NCI-H510A (cell line): ENCODE measurements at places on chromosomes 11 and 22.

DNA sequence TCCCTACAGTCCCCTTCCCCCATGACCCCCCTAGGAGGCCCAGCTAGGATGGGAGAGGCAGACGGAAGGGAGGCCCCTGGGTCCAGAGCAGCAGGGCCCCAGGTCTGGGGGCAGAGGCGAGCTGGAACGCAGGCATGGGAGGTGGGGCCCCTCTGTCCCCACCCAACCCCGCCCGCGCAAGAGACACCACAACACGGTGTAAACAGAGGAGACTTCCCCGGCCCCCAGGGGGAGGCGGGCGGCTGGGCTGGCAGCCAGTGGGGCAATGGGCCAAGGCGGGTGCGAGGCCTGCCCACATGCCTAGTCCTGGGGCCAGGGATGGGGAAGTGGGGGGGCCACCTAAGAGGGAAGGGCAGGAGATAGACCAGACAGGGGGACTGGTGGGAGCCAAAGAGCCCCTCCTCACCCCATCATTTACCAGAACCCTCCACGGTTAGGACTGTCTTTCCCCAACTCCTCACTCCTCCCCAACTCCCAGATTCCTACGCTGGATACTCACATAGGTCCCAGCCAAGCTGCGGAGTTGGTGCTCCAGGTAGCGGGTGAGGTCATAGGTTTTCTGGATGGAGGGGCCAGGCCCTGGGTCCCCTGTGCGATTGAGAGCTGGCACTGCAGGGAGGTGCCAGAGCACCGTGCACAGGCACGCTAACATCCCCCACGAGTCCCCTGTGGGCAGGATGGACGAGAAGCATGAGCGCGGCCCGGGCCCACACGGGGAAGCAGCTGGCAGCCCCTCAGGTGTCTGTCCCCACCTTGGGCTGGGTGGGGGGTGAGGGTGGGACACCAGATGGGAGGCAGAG lies 6.2 kb downstream of the CLCF1 start:
- no peak for DNase-seq

- no peak for DNase-seq
Measured at GRCh38 chr11:82732734-82733443, 775 bp downstream of the FAM181B start.

- DNase-seq = no peak
Measured at GRCh38 chr22:49215840-49216239, 611.8 kb downstream of the BRD1 start.

- no peak for DNase-seq
Measured at GRCh38 chr11:20015529-20016427, 144.5 kb downstream of the DBX1 start.

- no peak for DNase-seq
Measured at GRCh38 chr22:33302549-33302948, 244.4 kb upstream of the SYN3 start.
